Ammon's horn (tissue), 1 donor: ENCODE measurements at places on chromosomes 12 and 14.

GRCh38 chr14:34063470-34064164, 112.7 kb upstream of the EGLN3 start:
- no peak for DNase-seq

DNA sequence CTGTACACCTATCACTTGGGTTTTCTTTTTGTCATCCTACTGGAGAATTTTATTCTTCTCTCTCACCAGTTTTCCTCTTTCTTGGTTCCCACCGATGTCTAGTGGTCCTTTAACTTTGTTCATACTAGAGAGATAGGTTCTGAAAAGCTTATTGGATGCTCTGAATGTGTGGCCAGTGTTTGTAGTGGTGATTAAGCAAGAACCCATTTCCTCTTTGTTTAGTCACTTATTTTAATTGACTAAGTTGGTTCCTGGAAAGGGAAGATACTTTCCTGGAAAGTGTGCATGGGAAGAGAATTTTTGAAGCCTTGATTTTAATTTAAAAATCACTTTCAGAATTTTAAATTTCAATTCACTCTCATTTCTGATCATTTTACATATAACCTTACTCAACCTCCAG, 127.2 kb downstream of the OTOGL start:
- no peak for DNase-seq

DNA sequence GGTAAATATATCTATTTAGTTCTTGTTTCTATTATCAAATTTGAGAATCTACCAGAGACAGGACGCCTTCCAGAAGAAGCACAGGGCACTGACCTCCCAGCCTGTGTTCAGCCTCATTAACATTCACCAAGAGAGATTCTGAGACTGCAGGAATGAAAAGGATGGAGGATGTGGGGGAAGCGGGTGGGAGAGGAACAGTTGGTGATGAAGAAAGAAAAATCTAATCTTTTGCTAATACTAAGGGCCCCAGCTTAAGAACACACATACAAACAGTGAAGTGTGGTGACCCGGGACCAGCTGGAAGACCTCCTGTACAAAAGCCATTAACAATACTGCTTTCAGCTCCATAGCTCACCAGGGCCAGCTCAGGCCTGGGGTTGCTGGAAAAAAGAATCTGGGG, 160.5 kb downstream of the NUAK1 start:
- no peak for DNase-seq

DNA sequence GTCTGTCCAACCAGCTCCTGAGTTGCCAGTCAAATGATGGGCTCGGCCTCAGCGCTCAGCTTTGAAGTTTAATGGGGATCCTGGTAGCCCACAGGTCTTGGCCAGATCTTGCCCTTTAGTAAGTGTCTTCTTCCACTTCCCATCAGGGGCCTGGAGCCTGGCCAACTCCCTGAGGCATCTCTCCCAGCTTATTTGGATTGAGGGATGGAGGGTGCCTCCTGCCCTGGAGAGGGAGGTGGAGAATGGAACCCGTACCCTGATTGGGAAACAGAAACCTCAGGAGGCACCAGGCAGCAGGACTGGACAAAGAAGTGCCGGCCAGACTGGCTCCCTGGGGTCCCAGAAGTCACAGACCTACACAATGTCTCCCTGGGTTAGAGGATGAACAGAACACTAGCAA, 40.5 kb upstream of the LTBP2 start:
- no peak for DNase-seq

DNA sequence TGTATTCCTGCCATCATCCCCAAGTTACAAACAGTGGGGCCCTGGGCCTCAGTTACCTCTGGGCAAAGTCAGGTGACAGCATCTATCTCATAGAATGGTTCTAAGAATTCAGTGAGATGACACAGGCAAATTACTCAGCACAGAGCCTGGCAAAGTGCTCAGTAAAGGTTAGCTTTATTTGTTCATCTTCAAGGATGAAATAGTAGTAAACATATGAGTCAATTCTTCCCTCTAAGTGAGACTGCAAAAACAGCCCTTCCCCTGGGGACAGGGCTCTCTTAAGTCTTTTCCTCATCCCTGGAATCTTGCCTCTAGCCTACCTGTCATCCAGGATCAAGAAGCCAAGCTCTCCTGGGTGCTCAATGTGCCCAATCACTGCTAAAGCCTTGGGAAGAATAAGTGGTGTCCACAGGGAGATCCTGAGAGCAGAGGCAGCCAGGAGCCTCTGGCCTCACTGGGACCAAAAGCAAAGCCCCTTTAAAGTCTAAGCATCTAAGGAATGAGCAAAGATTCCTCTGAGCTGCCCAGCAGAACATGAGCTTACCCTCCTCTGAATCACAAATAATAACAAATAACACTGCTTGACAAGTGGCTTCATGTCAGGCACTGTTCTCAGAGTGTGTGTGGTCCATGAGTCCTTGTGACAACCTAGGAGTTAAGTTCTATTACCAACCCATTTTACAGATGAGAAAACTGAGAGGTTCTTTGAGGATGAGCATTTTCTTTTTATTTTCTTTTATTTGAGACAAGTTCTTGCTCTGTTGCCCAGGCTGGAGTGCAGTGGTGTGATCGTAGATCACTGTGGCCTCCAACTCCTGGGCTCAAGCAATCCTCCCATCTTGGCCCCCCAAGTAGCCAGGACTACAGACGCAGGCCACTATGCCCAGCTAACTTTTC, 12.1 kb downstream of the NUAK1 start:
- no peak for DNase-seq

DNA sequence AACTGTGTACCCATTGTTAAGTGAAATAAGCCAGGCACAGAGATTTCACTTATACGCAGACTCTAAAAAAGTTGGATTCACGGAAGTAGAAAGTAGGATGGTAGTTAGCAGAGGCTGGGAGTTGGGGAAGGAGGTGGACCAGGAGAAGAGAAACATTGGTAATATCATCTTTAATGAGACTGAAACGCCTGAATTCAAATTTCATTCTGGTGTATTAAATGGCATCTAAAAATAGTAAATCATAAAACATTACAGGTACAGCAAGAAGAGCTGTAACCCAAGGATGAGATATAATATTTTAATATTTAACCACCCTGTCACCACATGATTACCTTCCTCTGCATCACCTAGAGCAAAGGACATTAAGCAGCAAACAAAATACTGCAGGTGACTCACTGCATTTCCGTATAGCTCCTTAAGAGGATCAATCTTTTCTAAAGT, 99.4 kb downstream of the EPS8 start:
- no peak for DNase-seq

DNA sequence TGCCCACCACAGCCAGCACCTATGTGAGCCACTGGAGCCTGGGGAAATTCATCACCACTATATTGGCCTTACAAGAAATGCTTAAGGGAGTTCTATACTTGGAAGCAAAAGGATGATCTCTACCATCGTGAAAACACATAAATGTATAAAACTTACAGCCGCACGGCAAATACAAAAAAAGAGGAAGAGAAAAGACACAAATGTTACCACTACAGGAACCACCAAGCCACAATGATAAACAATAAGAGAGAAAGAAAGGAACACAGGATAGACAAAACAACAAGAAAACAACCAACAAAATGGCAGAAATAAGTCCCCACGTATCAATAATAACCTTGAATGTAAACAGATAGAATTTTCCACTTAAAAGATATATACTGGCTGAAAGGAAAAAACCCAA, 267.5 kb downstream of the TMEM121 start:
- DNase-seq, result no peak

DNA sequence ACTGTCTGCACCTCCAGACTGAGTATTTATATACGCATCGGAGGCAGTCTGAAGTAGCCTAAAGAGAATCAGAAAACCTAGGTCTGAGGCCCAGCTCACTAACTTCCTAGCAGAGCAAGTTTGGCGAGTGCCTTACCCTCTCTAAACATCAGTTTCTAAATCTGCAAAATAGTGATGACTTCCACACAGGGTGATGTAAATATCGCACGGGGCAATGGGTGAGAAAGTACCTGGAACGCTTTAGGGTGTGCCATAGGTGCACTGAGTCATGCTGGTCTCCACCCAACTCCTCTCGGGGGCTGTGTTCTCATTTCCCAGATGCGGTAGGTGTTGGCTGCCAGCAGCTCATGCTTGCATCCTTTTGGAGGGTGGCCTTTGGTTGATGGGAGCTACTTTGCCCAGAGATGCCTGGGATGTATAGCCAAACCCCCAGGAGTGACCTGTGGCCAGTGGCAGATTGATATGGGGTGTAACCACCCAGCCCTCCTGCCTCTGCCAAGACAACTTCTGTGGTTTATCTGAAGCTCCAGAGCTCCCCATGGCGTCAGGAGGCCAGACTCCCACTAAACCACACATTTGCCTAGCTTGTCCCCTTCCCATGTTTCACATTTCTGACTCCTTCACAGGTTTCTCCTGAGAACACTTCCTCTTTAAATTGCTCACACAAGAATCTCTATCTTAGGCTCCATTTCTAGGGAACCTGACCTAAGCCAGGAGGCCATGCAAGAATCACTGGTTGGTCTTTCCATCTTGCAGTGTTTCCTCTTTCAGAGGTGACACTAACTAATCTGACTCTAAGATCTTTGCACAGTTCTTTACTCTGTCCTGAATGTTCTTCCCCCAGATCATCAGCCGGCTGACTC, 62.0 kb upstream of the TUNAR start:
- no peak for DNase-seq

- DNase-seq, result peak; percentile 83
These were observed 2.9 kb upstream of the SETD1B start for GRCh38 chr12:121800694-121801594.

GRCh38 chr14:34785223-34786006, 71.0 kb upstream of the CFL2 start:
- no peak for DNase-seq

DNA sequence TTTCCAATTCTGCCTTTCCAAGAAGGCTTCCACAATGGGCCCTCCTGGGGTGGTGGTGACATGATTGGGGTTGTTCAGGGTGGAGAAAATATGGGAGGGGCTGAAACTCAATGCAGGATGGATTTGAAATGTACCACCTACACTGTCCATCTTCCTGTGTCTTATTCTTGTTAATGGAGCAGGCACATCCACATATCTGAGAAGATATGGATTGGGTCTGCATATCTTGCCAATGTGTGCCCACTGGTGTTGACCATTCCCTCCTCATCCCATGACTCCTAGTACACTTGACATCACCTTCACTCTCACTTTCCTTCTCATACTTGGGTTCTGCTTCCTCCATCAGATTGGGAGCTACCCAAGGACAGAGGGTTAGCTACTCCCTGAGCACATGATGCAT, 7.2 kb downstream of the KRT76 start:
- no peak for DNase-seq

DNA sequence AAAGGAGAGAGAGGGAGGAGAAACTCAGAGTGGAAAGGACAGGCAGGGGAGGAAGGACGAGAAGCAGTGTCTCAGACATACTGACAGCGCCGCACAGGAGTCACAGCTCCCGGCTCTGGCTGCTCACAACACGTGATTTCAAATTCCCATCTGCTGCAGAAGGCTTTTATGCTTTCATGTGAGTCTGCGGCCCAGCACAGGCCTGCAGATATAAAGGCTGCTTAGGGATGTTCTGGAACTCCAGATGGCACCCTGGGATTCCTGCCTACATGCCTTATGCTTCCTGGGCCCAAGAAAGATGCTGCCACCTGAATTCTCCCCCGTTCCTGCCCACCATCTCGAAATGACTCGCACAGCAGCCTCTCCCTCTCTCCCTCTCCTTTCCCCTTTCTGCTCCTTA, 89.6 kb downstream of the NUAK1 start:
- DNase-seq, result peak; percentile 90

GRCh38 chr12:5479761-5480160, 47.9 kb downstream of the NTF3 start:
- DNase-seq, result no peak

DNA sequence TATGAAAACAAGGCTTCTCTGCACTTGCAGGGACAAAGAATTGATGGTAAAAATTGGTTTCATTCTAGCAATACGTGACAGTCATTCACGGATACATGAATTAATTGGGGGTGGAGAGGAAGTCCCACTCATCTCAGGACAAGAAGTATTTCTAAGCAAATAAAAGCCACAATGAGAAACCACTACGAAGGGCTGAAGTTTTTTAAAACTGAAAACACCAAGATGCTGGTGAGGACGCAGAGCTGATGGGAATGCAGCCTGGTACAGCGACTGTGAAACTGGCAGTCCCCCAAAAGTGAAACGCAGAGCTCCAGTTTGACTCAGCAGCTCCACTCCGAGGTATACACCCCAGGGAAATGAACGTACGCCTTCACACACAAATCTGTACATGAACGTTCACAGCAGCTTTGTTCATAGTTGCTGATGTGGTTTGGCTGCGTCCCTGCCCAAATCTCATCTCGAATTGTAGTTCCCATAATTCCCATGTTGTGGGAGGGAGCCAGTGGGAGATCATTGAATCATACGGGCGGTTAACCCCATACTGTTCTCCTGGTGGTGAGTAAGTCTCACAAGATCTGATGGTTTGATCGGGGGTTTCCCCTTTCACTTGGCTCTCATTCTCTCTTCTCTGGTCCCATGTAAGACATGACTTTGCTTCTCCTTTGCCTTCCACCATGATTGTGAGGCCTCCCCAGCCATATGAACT, 89.0 kb downstream of the SCARB1 start:
- peak; percentile 86 for DNase-seq

DNA sequence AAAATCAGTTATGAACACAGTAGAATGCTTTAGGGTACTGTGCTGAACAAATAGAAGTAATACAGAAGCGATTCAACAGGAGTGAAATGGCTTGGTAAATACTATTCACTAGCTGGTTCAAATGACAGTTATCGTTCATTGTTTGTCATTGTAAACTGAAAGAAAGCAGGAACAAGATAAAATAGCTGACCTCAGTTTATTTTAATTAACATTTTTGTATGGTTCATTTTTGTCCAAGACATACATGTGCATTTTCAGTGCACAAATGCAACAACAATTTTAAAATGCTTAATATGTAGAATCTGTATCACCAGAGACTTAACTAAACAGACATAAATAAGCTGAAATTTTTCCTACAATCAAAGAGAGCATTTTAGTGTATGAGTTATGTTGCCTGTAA, 49.9 kb downstream of the ALX1 start:
- no peak for DNase-seq

DNA sequence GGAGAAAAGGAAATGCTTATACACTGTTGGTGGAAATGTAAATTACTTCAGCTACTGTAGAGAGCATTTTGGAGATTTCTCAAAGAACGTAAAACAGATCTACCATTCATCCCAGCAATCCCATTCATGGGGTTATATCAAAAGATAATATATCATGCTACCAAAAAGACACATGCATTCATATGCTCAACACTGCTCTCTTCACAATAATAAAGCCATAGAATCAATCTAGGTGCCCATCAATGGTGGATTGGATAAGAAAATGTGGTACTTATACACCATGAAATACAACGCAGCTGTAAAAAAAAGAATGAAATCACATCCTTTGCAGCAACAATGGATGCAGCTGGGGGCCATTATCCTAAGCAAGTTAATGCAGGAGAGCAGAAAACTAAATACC, 1487.7 kb upstream of the SEL1L start:
- no peak for DNase-seq
